ENCODE measurements at places on chromosomes 12 and 14.

- DNase-seq, result no peak
Observed at GRCh38 chr12:56461235-56462159, 6.9 kb upstream of the SPRYD4 start.

GRCh38 chr12:106739815-106740530 is 34.5 kb upstream of the RIC8B start:
- no peak for DNase-seq

- no peak for DNase-seq
Observed at GRCh38 chr12:19755136-19755535, 315.8 kb downstream of the AEBP2 start.

DNA sequence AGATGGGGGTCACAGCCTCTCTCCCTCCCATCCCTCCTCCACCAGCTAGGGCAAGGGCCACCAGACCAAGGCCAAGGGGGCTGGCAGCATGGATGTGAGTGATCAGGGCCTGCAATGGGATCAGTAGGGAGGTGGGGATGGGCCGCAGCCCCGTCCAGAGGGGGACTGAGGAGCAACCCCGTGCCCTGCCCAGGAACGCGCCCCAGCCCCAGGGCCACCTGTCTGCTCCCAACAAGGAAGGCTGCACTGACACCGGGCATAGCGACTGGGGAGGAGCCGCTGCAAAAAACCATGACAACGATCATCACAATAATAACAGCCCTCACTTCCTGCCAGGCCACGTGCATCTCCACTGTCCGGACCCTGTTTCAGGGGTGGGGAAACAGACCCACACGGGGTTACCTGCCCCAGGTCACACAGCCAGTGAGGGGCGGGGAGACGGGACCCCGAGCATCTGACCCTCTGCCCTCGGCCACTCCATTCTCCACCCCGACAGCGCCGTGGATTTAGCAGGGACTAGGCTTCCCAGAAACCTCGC is 24.3 kb downstream of the NCOR2 start:
- no peak for DNase-seq

DNA sequence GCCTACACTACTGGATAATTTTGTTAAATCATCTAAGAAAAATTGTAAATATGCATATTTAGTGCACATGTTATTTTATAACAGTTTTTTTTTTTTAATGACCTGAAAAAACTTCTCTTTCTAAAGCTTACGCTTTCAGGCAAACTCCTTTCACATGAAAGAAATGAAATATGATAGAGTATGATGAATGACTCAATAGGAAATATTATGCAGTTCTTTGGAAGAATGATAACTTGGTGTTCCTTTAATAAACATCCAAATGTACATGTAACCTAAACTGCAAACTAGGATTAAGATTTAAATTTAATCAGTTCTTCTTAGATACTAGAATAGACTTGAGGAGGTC is 136.6 kb downstream of the FGD4 start:
- DNase-seq, result no peak

DNA sequence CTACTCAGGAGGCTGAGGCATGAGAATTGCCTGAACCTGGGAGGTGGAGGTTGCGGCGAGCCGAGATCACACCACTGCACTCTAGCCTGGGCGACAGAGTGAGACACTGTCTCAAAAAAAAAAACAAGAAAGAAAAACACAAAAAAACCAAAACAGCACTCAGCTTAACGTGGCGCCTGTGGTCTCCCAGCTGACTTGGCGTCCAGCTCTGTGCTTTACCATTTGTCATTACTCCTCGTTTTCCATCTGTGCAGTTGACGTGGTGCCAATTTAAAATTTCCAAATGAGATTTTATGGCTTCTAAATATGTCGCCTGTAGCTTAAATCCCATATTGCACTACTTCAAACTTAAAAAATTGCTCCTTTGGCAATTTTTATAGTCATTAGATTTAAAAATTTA is 2.0 kb downstream of the MGP start:
- DNase-seq, result no peak

DNA sequence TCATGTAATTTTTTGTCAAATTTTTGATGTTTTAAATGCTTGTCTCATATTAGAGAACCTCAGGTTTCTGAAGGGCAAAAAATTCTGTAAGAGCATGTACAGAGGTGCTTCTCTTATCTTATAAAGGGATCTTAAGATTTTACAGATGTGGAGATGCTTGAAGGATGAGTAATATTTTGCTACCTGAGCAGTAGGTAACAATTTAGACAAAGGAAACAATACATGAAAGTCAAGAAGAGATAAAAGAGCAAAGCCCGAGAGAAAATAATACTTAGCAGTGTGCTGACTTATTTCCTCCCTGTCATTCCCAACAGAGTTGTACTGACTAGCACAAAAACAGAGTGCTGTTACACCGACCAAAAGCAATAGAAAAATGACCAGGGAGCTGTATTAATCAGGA is 98.1 kb upstream of the PTPRR start:
- DNase-seq, result no peak

- DNase-seq, result no peak
Observed at GRCh38 chr12:52832985-52833905, 866 bp downstream of the KRT79 start.

GRCh38 chr12:110269622-110270124 is 11.4 kb upstream of the ATP2A2 start:
- no peak for DNase-seq

GRCh38 chr14:50937325-50937724 is 7.0 kb downstream of the PYGL start:
- no peak for DNase-seq

- DNase-seq, result no peak
Observed at GRCh38 chr12:50197297-50197727, 30.1 kb upstream of the CERS5 start.

DNA sequence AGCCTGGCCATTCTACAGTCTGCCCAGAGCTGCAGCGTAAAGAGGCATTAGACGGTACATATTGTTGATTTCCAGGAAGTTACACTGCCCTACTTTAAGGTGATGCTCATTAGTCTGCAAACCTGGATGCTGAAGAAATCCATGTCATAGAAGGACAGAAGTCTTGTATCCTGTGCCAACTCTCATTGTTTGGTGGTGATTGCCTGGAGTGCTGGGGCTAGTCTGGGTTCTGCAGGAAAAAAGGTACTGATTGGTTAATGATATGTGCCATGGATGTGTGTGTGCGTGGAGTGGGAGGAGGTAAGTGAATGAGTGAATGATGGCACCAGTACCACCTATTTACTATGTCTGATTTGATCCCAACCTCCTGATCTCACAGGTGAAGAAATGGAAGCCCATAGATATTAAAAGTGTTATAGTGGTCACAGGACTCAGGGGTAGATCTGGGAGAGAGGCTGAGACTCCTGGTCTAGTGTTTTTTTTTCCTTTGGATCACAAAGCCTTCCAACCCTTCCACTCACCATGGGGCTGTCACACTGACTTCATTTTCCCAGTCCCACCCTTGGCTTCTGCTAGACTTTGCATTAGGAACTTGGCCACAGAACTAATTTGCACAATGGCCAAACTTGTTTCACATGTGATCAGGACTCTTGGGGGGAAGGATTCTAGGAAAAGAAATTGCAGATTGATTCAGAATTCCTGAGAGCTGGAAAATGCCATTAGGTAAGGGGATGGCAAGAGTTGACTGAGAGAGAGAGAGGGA is 96.1 kb downstream of the TMX1 start:
- DNase-seq, result no peak

DNA sequence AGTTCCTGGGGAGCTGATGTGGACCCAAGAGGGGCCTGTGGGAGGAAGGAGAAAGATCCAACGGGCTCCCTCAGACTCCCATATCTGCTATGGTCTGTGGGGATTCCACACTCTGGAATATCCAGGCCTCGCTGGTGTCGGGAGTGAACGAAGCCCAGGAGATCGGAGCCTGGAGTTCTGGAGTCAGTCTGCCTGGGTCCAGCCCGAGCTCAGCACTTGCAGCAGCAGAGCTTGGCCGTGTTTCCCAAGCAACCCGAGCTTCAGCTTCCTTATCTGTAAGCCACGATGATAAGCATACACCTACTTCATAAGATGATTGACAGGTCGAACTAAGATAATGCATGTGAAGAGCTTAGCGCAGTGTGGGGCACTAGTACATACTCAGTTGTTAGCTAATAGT is 10.1 kb downstream of the LTBP2 start:
- DNase-seq, result no peak

DNA sequence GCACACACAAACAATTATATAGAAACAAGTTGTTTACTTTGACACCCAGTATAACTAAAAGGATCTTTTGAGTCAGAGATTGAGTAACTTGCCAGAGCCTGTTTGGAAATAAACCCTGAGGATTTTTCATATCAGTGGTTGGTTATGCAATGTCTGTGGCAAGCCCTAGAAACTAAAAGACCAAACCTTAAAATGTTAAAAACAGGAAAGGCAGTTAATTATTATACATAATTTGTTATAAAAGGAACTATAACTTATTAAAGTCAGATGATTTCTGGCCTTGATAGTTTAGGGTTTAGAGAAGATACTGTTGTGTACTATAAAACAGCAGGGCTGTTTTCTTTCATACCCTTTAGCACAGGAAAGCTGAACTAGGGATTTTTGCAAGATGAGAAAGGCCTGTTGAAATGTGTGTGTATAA is 44.1 kb downstream of the PSEN1 start:
- no peak for DNase-seq

- DNase-seq, result peak; percentile 76
Observed at GRCh38 chr12:76348079-76348901, at the start of gene BBS10. Gene BBS10 (minus strand): TSS chr12:76348415. CDS start chr12:76348358, 57 bp downstream.

- DNase-seq, result no peak
Observed at GRCh38 chr12:91940826-91941570, 204.6 kb downstream of the BTG1 start.

- no peak for DNase-seq
Observed at GRCh38 chr14:89455412-89455811, 38.4 kb upstream of the FOXN3 start.

All from stimulated activated CD4-positive, alpha-beta T cell treated with anti-CD3 and anti-CD28 coated beads, Interleukin-4, amount 100 ng/mL, for 4 hours (primary cell).